ENCODE measurements at places on chromosomes 3 and 15.

DNA sequence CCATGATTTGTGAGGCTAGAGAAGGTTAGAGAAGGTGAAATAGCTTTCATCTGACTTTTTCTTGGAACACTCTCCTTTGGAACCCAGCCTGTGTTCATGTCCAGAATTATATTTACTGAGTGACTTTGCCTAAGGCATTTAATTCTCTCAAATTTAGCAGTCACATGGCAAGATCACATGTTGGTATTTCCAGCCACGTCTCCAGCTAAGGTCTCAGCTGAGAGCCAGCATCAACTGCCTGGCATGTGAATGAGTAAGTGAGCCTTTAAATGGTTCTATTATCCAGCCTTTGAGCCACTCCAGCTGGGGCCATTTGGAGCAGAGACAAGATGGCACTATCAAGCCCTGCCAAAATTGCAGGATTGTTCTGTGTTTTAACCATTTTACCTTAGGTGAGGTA is 130.2 kb upstream of the SGO1 start:
- H3K4me3 ChIP-seq = no peak overlapping the region
- H3K27ac ChIP-seq = no peak overlapping the region
- H3K4me1 ChIP-seq = peaks cover 13% of the 10 kb centered on the region
- H3K36me3 ChIP-seq = no peaks in the 10 kb centered on the region

GRCh38 chr3:171862993-171863521 is 19.9 kb downstream of the TMEM212 start:
- no peaks in the 10 kb centered on the region for H3K36me3 ChIP-seq
- H3K4me3 ChIP-seq = peak overlapping the region; percentile 31
- no peaks in the 10 kb centered on the region for H3K27me3 ChIP-seq
- peak overlapping the region; percentile 36 for H3K27ac ChIP-seq

GRCh38 chr15:51144021-51144532 is 49.4 kb upstream of the TNFAIP8L3 start:
- no peaks in the 10 kb centered on the region for H3K27me3 ChIP-seq
- H3K27ac ChIP-seq = no peak overlapping the region
- H3K4me1 ChIP-seq = no peaks in the 10 kb centered on the region
- DNase-seq = no peak
- no peaks in the 10 kb centered on the region for H3K36me3 ChIP-seq

DNA sequence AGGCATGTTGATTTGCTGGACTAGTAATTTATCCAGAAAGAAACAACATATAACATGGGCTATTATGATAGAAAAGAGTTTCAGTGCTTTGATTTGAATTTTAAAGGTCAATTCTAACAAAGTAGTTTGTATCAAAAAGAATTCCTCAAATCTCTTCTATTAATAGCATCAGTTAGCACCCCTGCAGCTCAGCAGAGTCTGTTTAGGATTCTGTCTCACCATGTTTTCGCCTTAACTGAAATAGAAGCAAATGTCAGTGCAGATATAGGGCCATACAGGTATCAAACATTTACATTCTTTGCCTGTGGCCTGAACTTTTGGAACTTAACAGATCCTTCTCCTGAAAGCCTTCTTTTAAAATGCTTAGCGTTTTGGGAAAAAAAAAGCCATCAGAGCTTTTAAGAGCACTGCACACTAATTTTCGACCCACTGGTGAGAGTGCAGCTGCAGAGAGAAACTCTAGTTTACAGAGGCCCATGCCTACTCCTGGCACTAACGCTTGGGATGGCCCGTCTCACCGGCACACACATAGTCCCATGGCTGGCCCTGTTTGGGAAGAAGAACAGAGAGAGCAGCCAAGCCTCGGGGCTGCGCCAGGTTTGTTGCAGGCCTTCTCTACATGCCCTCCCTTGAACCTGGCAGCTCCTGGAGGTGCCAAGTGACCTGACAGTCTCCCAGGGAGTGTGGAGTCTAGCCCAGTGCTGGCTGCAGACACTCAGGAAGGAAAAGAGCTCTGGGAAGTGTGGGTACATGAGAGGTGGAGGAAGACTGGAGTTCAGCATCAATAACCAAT is 9.9 kb upstream of the PAQR9 start:
- peaks cover 6% of the 10 kb centered on the region for H3K27me3 ChIP-seq
- peak; percentile 83 for DNase-seq

GRCh38 chr3:11009898-11010297 is 17.4 kb downstream of the SLC6A1 start:
- no peak overlapping the region for H3K27ac ChIP-seq
- DNase-seq = no peak
- H3K4me3 ChIP-seq = no peak overlapping the region
- peaks cover 7% of the 10 kb centered on the region for H3K4me1 ChIP-seq
- H3K36me3 ChIP-seq = no peaks in the 10 kb centered on the region

- H3K4me1 ChIP-seq = no peaks in the 10 kb centered on the region
- H3K27ac ChIP-seq = no peak overlapping the region
These were observed 145.2 kb downstream of the P3H2 start for GRCh38 chr3:189975391-189975990.

Data from left ventricle myocardium inferior (tissue), 1 donor.